AG04450 (cell line): ENCODE measurements at places on chromosomes 16 and 17.

DNA sequence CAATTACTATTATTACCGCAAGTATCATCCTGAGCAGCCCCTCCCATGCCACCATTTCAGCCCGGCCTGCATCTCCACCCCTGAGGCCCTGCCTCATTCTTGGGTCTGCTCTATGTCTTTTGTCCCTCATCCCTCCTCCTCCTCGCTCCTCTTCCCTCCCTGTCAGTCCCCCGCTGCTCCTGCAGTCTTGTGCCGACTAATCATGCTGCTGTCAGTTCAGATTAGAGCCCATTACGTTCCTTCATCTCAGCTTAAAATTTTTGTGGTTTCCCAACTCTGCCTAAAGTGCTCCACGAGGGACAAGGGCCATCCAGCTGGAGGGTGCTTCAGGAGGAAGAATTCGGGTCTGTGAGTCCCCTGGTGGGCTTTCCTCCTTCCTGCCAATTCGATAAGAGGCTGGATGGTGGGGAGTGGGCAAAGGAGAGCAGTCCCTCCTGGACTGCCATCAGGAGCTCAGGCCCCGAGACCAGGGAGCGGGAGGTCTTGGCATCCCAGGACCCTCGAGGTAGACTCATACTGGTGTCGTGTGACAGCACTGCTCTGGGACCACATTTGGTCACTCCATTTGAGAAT, 32.9 kb upstream of the GOSR2 start:
- no peak for DNase-seq

DNA sequence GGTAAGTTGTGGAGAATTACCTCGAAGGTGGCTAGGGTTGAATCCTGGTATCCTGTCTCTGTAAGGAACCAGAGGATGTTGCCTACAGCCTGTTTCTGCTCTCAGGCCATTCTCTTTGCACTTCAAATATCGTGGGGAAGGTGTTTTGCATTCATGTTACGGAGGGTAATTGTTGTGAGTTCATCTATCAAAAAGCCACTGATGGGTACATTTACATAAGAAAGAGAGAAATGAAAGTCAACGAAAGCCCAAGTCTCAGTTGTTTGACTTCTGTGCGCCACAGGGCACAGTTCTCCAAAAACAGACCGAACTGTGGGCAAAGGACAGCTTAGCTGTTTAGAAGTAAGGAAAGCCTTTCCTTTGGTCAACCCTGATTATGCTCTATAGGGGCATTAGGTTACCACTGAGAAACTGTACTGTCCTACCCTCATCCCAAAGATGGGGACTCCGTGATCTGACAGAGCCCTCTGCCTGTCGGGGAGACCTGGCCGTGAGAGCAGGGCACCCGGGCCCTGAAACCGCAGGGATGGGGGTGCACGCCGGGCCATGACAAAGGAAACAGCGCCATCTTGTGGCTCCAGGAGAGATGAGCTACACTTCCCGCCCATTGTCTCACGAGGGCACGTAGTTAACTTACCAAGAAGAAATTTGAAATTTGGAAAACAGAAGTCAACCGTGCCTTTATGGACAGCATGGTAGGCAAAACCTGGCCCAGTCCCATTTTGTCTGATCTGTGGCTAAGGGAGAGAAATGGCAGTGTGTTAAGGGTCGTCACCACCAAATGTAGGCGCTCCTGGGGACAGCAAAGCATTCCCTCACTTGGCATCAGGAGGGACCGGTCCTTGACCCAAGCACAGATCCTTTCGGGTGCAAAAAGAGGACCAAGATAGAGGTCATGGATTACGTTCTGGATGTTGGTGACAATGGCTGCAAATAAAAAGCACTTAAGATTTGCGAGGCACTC, 74.5 kb upstream of the DYNLRB2 start:
- no peak for DNase-seq

DNA sequence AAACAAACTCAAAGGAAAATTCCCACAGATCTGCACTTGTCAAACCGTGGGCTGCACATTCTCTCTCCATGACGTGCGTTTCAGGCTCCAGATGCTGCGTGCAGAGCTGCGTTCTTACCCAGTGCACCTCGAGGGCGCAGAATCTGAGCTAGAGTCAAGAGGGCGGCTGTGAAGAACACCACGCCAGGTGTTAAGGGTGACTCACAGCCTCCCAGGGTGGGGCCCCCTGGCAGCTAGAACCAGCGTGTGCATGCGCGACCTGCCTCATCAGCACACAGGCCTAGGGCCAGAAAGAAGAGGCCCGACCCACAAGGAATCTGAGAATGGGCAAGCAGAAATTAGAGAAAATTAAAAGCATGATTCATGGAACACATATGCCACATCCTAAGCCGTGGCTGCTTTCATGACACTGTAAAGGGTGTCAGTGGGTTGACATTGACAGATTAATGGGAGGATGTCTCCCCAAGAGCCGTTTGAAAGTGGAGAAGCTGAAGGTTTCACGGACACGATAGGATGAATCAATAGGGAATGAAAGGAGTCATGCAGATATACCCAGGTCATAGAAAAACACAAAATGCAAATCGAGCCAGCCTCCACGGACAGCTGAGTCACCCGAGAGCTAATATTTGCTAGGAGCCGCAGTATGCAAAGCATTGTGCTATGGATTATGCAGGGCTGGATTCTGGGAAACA, 29.0 kb downstream of the MARCHF10 start:
- peak; percentile 91 for DNase-seq

DNA sequence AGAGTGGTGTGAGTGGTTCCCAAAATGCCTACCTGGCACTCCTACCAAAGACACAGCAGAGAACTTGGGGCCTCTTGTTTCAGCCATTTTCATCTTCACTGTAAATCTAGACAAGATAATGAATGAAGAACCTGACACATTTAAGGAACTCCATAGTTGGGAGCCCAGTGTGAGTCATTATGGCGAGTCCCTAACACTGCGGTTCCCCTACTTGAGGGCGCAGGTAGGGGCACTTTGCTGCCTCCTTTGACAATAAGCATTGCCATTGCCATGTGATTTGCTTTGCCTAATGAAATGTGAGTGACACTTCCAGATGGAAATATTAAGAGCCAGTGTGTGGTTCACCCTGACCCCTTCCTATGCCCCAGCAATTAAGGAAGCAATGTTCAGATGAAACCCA, 517.6 kb downstream of the MAF start:
- DNase-seq: no peak

- no peak for DNase-seq
Observed at GRCh38 chr17:45836047-45837044, 8.3 kb upstream of the SPPL2C start.

DNA sequence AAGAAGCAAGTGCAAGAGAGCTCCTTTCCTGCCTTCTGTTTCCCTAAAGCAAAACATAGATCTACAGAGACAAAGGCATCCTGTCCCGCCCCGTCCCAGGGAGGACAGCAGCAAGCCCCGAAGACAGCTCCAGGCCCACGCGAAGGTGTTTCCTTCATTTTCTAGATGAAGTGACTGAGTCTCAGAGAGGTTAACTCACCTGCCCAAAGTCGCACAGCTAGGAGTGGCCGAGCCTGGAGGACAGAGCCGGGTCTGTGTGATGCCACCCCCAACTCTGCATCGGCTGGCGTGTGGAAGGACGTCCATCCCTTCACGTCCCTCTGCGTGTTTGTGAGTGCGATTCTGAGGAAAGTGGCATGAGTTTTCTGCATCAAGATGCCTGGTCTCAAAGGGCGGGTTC, 187.2 kb upstream of the CHMP6 start:
- DNase-seq: no peak

- peak; percentile 77 for DNase-seq
Observed at GRCh38 chr16:89325861-89326471, 108.5 kb downstream of the ZNF778 start.

DNA sequence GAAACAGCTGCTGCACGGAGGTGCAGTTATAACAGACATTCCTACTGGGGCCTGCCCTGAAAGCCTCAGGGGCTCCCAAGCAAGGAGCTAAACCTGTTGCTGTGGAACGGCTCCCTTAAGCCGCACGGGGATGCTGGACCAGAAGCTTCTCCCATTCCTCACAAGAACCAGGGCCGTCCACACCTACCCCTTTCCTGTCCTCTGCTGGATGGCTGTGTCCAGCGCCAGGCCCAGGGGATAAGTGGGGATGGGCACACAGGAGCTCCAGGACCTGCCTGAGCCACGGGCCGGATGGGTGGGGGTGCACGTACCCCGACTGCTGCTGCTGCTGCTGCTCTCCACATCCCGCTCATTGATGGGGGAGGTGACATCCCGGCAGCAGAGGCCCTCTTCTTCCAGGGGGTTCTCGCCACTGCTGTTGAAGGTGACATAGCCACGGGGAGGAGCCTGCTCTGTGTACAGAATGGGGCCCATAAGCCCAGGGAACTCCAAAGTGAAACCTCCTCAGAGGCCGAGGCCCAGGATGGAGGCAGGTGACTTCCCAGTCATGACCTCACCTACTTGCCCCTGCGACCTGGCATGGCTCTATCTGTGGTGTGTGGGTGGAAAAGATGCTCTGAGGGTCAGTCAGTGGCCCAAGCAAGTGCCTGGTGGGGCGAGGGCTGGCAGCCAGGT, 8.6 kb downstream of the NUDT16L1 start:
- no peak for DNase-seq

- DNase-seq: no peak
Observed at GRCh38 chr17:35449371-35449931, 885 bp upstream of the SLFN13 start.

- no peak for DNase-seq
Observed at GRCh38 chr16:57536306-57537193, at the start of gene CCDC102A. Gene CCDC102A (minus strand): TSS chr16:57536571. CDS start chr16:57529177, 7,394 bp downstream.

DNA sequence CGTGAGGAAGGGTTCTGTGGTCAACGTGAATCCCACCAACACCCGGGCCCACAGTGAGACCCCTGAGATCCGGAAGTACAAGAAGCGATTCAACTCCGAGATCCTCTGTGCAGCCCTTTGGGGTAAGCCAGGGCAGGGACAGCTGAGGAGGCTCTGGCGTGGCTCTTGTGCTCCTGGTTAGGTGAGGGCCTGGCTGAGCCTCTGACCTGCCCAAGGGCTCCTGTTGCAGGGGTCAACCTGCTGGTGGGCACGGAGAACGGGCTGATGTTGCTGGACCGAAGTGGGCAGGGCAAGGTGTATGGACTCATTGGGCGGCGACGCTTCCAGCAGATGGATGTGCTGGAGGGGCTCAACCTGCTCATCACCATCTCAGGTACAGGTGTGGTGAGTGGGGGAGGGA, 4.2 kb upstream of the C17orf107 start:
- DNase-seq: no peak

GRCh38 chr17:60139438-60140285, 10.1 kb upstream of the CA4 start:
- peak; percentile 30 for DNase-seq

DNA sequence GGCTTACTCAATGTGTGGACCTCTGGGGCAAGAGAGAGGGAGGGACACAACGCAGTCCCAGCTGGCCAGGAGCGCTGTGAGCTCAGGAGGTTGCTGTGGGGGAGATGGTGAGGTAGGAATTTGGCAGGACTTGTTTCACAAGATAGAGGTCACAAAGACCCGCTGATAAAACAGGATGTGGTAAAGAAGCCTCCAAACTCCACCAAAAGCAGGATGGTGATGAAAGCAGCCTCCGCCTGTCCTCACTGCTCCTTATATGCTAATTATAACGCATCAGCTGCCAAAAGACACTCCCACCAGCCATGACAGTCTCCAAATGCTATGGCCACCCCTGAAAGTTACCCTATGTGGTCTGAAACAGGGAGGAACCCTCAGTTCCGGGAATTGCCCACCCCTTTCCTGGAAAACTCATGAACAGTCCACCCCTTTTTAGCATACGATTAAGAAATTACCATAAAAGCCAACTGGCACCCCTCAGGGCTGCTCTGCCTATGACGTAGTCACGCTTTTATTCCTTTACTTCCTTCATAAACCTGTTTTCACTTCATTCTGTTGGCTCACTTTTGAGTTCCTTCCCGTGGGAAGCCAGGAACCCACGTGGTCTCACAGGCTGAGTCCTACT, 5.3 kb upstream of the EIF4A3 start:
- no peak for DNase-seq

DNA sequence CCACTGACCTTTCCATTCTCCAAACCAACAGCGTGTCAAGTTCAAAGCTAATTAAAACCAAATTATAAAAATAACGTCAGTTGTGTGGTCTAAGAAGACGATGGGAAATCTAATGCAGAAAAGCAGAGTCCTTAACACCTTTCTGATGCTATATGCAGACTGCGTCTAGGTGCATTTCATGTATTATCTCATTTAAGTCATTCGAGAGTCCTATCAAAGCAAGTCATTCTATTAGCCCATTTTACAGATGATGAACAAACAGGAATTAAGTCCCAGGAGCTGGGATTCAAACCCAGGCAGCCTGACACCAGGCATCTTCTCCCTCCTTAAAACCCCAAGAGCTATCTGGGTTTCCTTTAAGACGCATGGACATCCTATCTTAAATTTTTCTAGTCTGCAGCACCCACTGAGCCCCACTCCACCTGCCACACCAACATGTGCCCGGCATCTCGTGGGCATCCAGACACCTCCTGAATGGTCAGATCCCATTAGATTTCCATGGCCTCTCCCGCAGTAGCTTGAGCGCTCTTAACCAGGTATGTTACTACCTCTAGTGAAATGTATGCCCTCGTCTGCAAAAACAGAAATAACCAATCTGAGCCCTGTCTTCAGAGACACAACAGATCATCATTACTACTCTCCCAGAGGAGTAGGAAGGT, 115.1 kb downstream of the ZFHX3 start:
- DNase-seq: no peak

DNA sequence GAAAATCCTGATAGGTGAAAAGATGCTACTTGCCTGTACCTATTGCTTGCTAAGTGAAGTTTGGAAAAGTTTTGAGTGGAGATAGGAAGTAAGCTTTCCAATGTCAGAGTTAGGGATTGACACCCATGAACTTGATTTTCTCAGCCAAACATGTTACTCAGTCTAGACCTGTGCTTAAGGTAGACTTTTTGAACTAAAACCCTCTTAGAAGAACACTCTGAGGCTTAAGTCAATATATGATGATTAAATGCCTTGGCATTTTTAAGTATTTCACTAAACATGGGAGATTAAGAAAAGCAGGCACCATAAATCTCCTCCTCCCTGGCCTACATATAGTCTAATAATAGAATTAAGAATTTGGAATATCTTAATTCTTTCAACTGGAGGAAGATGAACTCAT, 785.6 kb upstream of the SOX9 start:
- DNase-seq: no peak

DNA sequence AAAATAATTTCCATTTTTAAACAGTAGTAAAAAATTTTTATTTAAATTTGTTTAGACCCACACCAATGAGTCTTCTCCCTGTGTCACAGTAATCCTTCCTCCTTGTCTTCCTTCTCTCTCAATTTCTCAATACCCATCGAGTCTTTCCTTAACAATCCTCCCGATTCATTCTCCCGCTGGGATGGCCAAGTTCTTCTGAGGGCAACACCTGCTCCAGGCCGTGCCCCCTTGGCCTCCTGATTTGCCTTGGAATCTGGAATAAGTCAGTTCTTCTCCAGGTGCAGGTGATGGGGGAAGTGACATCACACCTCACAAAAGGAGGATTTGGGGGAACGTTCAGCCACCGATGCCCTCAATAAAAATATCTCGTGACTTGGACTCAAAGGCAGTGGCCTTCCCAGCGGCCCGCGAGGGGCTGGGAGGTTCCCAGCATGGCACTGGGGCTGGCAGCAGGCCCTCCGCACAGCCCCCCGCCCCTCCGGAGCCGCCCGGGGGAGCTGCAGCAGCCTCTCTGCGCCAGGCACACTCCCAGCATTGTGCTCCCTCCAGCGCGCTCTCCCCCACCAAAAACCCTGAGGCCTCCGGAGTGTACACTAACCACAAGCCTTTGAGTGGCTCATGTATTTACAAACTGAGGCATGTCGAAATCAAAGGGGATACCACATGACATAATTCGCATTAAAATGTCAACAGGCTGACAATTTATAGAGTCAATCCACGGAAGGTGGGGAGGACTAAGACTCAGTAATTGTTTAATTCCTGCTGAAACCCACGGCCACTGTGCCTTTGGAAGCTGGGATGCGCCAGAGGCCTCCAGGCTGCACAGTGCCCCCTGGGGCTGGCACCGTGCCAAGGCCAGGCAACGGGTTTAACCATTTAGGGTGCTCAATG, 120.5 kb downstream of the ZFHX3 start:
- peak; percentile 78 for DNase-seq
